ENCODE measurements at places on chromosomes 1 and 21.

GRCh38 chr1:205926636-205927035, 16.6 kb downstream of the SLC26A9 start:
- DNase-seq, result no peak

DNA sequence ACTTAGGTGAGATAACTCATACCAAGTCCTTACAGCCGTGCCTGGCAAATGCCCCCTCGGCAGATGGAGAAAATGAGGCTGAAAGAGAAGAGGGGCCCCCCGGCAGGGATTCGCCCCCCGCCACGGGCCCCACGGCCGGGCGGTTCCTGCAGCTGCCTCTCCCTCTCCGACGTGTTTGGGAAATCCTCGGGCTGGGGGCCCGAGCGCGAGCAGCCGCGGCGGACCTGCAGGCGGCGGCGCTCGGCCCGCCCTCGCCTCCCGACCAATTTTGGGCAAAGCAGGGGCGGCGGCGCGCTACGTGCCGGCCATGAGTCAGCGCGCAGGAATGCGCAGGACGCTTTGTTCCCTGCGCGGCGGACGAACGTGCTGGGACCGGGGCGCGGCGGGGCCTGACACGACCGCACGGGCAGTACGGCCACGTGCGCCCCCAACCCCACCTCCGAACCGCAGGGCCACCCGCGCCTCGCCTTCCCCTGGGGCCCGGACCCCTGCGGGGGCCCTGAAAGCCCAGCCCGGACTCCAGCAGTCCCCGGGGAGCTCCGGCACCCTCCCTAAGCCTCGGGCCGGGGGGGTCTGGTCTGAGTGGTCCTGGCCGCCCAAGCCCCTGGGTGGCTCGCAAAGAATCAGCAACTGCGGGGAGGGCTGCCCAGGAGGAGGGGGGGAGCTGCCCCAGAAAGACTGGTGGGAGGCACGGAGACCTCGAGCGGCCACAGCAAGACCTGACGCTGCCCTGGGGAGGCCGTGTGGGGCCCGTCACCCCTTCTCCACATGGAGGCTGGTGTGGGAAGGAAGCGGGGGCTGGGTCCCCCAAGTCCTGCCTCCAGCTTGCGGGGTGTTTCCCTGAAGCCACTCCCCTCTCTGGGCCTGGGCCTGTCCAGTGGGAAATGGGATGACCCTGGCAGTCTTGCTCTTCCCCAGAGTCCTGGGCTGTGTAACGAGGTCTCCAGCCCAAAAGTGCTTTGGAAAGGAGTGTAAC, 11.9 kb upstream of the EDN2 start:
- peak; percentile 39 for DNase-seq

GRCh38 chr1:114270282-114270681, 116.6 kb upstream of the SYT6 start:
- peak; percentile 37 for DNase-seq

DNA sequence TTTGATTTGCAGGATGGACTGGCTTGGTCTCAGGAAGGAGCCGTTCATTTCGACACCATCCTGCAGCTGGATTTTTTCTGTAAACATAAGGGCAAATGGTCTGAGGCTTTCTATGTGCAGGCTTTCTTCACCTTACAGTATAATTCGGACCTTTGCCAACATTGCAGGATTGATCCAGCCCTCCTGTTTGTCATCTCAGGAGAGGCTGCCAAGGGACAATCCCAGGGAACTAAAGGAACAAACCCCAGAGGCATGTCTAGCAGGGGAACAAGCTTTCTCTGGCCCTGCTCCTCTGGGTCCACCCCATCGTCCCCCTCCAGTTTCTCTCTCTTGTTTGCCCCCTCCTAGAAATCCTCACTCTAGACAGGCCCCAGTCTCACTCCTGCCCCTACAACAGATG, 24.8 kb upstream of the GBP6 start:
- no peak for DNase-seq

DNA sequence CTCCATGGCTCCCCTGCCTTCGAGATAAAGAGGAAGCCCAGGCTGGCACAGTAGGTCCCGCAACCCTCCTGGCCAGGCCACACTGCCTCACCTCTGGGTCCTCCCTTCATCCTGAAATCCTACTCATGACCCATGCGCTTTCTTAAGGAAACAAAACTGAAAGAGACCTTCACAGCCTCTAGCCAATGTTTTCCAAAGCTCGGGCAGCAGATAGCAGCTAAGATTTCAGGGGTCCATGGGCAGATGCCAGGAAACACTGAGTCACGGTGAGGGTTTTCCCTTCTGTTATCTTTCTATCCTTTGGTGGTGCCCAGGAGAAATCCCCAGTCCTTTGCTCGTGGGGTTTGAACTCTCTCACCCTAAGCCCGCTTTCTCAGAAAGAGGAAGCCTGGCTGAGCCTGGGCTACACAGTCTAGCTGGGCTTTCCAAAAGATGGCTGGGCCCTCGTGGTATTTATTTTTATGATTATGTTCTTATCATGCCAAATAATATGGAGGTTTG, 26.6 kb downstream of the TTC39A start:
- DNase-seq, result no peak

DNA sequence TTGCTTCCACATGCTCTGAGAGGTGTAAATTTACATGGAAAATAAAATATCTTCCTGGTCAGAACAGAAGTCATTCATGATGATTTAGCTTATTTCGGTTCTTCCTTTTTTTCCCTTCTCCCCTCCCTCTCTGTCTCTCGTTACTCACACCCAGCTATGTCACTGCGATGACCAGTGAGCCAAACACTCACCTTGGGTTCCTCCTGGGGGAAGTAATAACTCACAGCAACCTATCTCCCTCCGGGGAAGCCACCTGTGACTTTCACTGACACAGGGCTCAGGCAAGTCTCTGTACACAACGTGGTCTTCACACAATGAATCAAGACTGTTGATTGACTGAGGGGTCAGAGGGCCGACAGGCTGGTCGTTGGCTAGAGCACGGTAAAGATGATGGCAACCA, 135.3 kb upstream of the VANGL1 start:
- DNase-seq, result no peak
